ENCODE measurements at places on chromosomes 2 and 18.

GRCh38 chr2:169029341-169029740, 1.8 kb downstream of the ABCB11 start:
- DNase-seq = no peak

- peak; percentile 11 for DNase-seq
Observed at GRCh38 chr2:96602330-96602823, 35.7 kb downstream of the KANSL3 start.

GRCh38 chr2:32277363-32277673, 386 bp upstream of the YIPF4 start:
- DNase-seq = no peak

DNA sequence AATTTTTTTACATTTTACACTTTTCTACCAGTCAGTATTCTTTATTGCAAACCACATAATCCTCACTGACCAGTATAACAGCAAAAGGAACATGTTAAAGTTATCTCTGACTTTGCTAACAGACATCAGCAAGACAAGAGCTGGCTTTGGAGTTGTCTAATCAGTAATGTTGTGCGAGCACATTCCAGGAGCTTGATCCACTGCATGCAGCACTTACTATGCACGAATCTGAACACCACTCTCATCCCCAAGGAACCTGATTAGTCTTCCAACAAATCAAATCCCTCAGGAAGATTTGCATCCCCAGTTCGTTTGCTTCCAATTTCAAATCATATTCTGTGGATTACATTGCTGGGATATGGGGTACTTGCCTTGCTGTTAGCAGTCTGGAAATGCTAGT, 269.3 kb upstream of the EPC2 start:
- no peak for DNase-seq

- DNase-seq = peak; percentile 70
Observed at GRCh38 chr18:9147440-9148202, 11.0 kb downstream of the ANKRD12 start.

DNA sequence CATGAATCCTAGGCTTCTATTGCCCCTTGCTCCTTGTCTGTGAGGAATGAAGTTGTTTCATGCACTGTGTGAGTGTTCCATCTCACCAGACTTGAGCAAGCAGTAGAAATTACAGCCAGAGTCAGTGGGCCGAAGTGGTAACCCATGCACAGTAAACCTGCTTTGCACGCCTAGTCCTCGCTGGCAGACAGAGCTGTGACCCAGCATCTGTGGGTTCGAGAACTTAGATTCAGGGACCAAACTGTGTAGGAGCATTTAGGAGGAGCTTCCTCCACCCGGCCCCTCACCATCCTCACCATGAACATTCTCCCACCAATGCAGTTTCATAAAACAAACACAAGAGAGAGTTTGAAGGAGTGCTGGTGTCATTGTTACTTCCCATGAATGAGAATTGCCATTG, 21.6 kb upstream of the TEX51 start:
- DNase-seq = no peak

DNA sequence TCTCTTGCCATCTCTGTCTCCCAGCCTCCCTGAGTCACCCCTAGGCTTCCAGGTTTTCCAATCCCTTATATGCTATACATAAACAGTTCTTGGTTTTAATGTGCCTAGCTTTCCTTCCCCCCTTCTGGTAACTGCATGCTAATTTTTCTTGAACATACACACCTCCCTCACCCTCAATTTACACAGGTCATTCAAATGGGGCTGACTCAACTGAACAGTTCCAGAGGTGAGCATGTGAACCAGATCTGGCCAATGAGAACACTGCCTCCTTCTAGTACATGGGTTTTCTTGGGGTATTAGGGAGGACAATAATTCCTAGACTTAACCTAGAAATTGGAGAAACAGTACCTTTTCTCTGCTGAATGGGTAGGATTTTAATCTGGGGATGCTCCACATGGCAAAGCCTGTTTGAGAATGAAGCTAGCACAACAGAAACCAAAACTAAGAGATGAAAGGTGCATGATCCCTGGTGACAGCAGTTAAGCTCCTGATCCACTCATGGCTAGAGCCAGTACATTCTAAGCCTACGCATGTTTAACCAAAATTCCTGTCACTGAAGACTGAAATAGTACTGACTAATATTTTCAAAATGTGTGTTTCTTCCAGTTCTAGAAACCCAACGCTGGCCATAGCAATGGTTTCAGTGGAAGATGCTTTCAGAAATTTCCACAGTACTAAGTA, 11.8 kb downstream of the SLC25A12 start:
- no peak for DNase-seq

- peak; percentile 51 for DNase-seq
Observed at GRCh38 chr2:30026091-30027055, 105.0 kb upstream of the ALK start.

GRCh38 chr2:52423111-52423510, 1344.5 kb upstream of the CHAC2 start:
- DNase-seq = no peak

- DNase-seq = no peak
Observed at GRCh38 chr2:16626997-16627605, 38.5 kb downstream of the CYRIA start.

DNA sequence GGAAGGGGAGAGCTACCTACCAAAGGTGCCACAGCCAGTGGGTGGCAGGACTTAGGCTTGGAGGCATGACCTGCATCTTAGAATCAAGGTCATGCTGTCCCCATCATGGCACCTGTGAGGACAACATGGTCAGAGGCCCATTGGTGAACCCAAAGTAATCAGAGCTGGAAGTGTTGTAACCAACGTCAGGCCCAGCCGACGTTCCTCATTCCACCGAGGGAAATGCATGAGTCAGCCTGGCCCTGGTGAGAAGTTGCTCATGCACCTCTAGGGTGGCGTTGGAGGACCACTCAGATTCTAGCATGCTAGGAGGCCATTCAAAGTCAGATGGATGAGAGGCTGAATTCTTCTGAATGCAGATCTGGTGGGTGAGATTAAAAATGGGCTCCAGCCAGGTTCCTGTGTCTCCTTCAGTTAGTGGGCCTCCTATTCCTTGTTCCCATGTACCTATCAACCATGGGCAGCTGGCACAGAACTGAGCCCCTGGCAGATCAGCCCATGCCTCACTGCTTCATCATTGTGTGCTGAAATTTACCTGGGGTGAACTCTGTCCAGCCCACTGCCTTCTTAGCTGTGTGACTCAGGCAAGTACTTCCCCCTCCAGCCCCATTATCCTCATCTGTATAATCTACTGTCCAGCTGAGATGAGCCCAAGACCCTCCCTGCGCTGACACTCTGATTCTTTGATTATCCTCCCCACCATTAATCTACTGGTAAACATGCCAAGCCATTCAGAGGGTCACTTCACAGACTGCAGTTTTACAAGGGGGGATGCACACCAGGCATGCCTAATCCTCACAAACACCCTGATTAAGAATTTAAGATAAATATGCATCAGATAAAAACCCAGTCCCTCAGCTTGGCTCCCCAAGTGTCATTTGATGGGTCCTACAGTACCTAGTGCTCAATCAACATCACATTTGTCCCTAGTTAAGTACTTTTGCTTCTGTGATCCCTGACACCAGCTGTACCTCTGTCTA, 14.0 kb downstream of the SLC14A2 start:
- DNase-seq = no peak

DNA sequence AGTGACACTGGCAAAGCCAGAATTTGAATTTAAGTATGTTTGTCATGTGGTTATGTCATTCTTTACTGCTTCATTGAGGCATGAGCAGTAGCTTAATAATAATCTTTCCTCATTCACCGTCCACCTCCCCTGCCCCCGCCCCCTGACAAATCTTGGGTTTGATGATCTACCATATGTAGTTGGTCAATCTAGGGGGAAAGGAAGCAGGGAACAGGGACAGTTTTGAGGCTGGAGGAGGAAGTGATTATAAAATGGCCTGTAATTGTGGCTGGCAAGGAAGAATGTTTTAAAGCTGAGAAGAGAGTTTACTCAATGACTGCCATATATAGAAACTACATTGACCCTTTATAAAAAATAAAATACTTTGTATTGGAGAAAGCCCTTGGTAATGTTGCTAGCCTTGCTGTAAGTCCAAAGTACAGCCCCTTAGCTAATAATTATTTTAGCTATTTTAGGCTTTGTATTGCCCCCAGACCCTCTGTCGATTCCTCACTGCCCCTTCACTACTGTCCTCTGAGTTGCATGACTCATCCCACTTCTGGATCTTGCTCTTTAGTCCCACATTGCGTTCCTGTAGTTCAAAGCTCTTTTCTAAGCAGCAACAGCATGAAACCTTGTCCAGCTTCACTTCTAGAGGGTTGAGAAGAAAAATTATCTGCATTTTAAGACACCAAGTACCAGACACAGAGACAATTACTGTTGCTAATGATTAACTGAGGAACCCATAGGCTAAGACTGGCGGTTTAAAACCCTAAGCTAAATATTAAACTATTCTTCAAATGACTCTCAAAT, 38.4 kb downstream of the PELI1 start:
- DNase-seq = peak; percentile 28

DNA sequence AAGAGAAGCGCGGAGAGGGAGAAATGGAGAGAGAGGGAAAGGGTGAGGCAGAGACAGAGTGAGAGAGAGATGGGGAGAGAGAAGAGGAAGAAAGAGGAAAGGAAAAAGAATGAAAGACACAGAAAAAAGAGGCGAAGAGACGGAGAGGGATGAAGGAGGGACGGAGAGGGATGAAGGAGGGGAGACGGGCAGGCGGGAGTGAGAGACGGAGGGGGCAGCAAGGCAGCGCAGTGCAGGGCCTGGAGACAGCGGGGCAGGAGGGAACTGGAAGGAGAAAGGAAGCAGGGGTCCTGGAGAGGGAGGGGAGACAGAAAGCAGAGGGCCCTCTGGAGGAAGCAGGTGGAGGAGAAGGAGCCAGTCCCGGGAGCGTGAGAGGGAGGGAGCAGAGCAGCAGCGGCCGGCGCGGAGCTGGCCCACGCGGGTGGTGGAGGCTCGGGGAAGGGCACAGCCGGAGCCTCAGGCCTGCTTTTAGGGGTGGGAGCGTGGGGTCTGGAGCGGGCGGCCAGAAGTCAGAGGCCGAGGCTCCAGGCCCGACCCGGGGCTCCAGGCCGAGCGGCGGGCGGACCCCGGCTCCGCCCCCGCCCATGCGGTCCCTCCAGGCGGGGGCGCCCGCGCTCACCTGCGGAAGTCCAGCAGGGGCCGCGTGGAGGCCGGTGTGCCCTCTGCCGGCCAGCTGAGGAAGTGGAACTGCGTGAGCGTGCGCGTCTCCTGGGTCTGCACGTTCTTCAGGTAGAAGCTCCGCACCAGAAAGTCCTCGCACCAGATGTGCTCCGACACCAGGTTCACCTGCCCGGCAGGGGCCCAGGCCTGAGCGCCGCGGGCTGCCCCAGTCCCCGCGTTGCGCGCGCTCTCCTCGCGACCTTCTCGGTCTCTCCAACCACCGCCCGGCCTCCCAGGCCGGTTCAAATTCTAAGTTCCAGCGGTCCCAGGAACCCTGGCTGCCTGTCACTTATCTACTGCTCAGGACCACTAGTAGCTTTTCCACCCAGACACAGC, 14.5 kb downstream of the PTPRN start:
- peak; percentile 86 for DNase-seq

GRCh38 chr18:12014521-12015415, 33.5 kb downstream of the IMPA2 start:
- DNase-seq = no peak

- DNase-seq = no peak
Observed at GRCh38 chr18:62324181-62324828, 805 bp upstream of the TNFRSF11A start.

DNA sequence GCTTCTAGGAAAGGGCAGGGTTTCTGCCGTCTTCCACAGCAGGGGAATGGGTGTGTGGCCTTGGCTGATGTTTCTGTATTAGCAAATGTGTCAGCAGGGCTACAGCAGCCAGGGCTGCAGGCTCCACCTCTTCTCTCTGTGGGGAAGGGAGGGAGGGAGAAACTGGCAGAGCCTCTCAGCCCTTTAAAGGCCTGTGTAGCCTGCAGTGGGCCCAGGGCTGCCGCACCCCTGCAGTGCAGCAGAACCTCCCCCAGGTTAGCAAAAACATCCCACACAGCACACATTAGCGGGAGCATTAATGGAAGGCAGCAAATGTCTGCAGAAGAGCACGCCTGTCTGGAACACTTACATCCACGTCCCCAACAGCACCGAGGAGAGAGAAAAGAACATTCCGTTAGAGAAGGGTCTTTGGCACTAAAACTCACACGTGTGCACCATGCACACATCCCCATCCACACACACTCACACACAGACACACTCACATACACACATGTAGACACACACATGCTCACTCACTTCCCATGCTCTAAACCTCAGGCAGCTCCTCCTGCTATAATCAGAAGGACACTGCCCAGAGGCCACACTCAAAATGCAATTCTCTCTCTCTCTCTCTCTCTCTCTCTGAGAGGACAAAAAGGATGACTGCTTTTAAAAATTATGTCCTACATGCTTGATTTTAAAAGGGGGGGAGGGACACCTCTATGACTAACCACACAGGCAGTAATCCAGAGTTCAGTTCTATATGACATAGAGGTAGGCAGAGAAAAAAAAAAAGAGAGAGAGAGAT, 24.1 kb downstream of the MRPL35 start:
- no peak for DNase-seq

DNA sequence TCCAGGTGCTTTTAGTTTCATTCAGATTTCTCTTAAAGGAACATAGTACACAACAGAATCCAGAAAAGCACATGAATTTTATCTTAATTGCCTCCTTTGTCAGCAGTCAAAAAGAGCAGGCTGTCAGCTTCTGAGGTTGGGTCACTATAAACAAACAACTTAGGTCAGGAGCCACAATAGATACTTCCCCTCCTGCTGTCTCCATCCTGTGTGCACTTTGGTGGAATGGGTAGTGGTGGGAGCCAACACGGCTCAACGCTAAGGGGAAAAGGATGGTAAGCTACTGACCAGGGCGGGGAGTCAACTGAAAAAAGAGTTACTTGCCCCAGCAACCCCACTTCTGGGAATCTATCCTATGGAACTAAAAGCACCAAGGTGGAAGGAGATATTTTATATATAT, 121.9 kb downstream of the PAX3 start:
- DNase-seq = no peak

- no peak for DNase-seq
Observed at GRCh38 chr2:50086450-50086849, 932.1 kb upstream of the FSHR start.

DNA sequence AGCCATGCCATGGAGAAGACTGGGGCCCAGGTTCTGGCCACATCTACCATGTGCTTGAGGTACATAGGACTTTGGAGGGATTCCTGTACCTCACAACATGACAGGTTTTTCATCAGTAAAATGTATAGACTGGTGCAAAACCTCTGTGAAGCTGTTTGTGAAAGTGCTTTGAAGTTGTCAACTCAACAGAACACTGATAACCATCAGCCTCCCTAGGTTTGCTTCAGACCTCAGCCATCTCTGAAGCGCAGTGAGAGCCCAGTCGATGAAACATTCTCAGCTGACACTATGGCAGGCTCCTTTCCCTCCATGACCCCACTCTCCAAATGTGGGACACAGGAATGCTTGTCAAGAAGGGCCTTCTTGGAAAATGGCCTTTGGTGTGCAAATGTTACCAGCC, 38.6 kb downstream of the STK25 start:
- DNase-seq = no peak

Data from SW480 (cell line).